ENCODE measurements at places on chromosomes 7 and 10.

- no peaks in the 10 kb centered on the region for H3K4me1 ChIP-seq
- no peaks in the 10 kb centered on the region for H3K36me3 ChIP-seq
- DNase-seq: no peak
- no peak overlapping the region for H3K4me3 ChIP-seq
- H3K27me3 ChIP-seq: no peaks in the 10 kb centered on the region
- no peak overlapping the region for H3K27ac ChIP-seq
These were observed 249.1 kb downstream of the KCND2 start for GRCh38 chr7:120521761-120522737.

DNA sequence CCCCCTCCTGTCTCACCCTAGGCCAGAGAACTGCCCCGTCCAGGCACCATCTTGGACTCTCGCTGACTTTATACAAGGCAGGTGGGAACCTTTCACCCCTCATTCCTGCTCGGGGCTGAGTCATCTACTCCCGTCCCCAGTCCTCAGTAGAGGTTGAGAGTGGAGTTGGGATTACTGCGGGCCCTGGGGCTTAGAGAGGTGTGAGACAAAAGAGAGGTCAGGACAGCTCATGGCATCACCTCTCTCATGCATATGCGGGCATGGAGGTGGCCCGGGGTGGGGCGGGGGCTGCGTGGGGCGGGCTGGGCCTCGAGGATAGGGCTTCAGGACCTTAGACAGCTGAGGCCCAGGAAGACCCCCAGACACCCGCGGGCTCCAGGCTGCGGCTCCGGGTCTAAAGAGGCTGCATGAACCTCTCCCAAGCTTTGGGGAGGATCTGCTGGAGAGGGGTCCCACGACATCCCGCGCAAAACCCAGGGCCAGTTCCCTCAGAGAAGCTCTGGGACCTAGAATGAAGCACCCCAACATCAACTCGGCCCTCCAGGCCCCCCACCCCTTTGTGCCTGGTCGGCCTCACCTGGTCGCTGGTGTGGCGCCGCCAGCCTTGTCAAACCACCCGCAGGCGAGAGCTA is 317 bp downstream of the PDZD7 start:
- no peaks in the 10 kb centered on the region for H3K36me3 ChIP-seq
- H3K4me1 ChIP-seq: peaks cover 14% of the 10 kb centered on the region
- peak overlapping the region; percentile 70 for H3K4me3 ChIP-seq

DNA sequence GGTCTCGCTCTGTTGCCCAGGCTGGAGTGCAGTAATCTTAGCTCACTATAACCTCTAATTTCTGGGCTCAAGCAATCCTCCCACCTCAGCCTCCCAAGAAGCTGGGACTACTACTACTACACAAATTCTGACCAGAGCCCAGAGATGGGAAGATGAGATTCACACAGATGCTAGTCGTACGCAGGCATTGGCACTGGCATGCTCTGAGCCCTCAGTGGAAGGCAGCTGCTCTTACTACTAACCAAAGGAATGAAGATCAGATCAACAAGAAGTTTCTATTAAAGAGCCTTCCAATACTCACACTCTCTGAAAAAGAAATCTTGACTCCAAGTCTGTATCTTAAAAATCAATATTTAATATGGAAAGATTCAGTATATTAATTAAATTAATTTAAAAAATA is 10.7 kb downstream of the GDF2 start:
- H3K27me3 ChIP-seq: no peaks in the 10 kb centered on the region
- DNase-seq: no peak
- H3K4me3 ChIP-seq: no peak overlapping the region
- H3K27ac ChIP-seq: no peak overlapping the region
- H3K36me3 ChIP-seq: no peaks in the 10 kb centered on the region
- no peaks in the 10 kb centered on the region for H3K4me1 ChIP-seq

- DNase-seq: no peak
- H3K27me3 ChIP-seq: no peaks in the 10 kb centered on the region
- no peaks in the 10 kb centered on the region for H3K36me3 ChIP-seq
- H3K4me1 ChIP-seq: no peaks in the 10 kb centered on the region
These were observed 581.7 kb downstream of the SDK1 start for GRCh38 chr7:3882782-3883181.

DNA sequence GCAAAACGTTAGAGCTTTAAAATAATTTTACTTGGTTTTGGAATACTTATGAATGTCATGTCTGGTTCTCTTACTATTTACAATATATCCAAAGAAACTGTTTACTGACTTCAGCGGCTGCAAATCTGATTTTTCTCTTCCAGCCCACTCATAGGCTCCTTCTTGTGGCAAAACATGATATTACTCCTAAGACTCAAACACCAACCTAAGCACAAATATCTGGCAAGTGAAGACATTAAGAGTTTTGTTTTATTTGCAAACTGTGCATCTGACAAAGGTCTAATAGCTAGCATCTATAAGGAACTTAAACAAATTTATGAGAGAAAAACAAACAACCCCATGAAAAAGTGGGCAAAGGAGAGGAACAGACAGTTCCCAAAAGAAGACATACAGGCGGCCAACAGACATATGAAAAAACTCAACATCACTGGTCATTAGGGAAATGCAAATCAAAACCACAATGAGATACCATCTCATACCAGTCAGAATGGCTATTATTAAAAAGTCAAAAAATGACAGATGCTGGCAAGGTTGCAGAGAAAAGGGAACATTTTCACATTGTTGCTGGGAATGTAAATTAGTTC is 20.3 kb upstream of the GJC3 start:
- no peaks in the 10 kb centered on the region for H3K36me3 ChIP-seq
- H3K4me3 ChIP-seq: no peak overlapping the region
- no peaks in the 10 kb centered on the region for H3K27me3 ChIP-seq
- DNase-seq: no peak
